ENCODE measurements at places on chromosomes 7 and 10.

GRCh38 chr7:96224685-96225084 is 97.2 kb downstream of the SLC25A13 start:
- no peak for DNase-seq

- DNase-seq, result no peak
Measured at GRCh38 chr7:26182706-26183105, 17.8 kb downstream of the HNRNPA2B1 start.

GRCh38 chr7:39637400-39637799 is 14.0 kb downstream of the RALA start:
- DNase-seq, result no peak

DNA sequence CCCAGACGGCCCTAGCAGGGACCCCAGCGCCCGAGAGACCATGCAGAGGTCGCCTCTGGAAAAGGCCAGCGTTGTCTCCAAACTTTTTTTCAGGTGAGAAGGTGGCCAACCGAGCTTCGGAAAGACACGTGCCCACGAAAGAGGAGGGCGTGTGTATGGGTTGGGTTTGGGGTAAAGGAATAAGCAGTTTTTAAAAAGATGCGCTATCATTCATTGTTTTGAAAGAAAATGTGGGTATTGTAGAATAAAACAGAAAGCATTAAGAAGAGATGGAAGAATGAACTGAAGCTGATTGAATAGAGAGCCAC is 184 bp downstream of the CFTR start:
- no peak for DNase-seq
